IMR-90 (cell line): ENCODE measurements at places on chromosomes 11 and 22. TPM values are rescaled to one million over a fixed set of nuclear protein-coding genes. Genes with fewer than 3 reads are reported as not detected.

The TUBA8 gene
- 1.4 and 1.9 TPM in 2 replicates for total RNA-seq

The RFPL1 gene
- total RNA-seq, result not detected in 2 replicates

The TRIM49D1 gene
- not detected in 2 replicates for total RNA-seq

The MUC6 gene
- total RNA-seq, result not detected in 2 replicates

The OR52E6 gene
- total RNA-seq, result not detected in 2 replicates

The ZFTA gene
- total RNA-seq, result 5.4 and 7.2 TPM in 2 replicates

The OR4D5 gene
- total RNA-seq, result not detected in 2 replicates

The OOSP4A gene
- not detected in 2 replicates for total RNA-seq

GRCh38 chr22:29610780-29611179, 7.3 kb downstream of the NF2 start:
- no peak for DNase-seq

DNA sequence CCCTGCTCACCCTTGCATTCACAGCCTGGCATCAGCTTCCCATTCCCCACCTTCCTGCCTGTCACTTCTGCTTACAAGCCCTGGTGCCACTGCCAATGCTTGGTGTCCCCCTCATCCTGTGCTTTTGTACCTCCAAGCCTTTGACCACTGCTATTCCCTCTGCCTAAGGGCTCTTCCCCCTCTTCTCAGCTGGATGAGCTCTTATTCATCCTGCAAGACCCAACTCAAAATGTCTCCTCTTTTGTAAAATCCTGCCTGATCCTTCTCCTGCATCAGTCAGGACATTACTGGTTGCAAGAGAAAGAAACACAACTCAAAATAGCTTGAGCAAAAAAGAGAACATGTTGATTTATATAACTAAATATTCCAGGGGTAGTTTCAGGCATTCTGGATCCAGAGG, 66.9 kb upstream of the TCF20 start:
- DNase-seq, result no peak

DNA sequence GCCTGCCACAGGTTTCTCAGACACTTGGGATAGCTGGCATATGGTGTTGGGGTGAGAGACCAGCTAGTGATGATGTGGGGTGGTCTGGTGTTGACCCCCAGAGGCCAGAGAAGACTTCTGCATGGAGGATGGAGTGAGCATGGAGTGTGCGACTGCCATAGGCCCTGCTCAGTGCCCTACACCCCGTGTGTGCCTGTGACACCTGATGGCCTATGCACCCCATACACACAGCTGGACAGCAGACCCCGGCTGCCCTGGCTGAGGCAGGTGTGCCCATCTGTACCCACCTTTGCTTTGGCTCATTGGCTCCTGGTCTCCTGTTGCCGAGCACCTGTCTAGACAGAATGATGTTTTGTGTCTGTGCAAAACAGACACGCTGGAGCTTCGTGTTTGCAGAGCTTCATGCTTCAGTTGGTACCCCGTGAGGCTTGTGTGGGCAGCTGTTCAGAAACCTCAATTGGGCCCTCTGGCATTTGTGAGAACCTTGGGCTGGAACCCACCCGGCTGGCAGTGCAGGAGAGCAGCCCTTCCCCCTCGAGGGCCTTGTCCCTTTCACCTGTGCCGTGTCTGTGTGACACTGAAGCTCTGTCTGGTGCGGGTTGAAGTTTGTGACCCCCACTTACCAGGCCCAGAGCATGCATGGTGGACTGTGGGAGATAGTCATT, 27.6 kb downstream of the BCR start:
- DNase-seq, result no peak

DNA sequence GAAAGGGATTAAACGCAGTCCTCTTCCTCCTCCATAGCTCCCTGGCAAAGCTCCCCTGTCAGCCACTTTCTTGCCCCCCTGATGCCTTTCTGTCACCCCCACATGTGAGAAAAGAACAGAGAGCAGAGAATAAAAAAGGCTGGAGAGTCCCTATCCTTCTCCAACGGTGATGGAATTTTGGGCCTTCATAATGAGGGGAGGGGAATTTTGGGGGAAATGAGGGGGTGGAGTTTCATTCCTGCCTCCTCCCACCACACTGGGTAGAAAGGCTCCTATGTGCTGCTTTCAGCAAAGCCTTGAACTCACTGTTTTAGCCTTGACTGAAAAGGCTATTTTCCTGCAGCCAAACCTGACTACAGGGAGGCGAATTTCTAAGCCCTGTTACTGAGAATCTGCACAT, 59.3 kb downstream of the C11orf58 start:
- no peak for DNase-seq

DNA sequence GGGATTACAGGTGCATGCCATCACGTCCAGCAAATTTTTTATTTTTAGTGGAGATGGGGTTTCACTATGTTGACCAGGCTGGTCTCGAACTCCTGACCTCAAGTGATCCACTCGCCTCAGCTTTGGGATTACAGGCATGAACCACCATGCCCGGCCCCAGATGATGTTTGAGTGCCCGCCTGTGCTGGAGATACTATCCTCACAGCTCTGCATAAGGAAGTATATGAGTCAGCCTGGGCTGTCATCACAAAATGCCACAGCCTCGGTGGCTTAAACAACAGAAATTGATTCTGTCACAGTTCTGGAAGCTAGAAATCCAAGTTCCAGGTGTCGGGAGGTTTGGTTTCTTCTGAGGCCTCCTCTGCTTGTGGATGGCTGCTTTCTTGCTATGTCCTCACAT, 119.3 kb downstream of the OSBP2 start:
- no peak for DNase-seq

- DNase-seq, result no peak
These were observed 908 bp downstream of the PPME1 start for GRCh38 chr11:74171997-74172396.

DNA sequence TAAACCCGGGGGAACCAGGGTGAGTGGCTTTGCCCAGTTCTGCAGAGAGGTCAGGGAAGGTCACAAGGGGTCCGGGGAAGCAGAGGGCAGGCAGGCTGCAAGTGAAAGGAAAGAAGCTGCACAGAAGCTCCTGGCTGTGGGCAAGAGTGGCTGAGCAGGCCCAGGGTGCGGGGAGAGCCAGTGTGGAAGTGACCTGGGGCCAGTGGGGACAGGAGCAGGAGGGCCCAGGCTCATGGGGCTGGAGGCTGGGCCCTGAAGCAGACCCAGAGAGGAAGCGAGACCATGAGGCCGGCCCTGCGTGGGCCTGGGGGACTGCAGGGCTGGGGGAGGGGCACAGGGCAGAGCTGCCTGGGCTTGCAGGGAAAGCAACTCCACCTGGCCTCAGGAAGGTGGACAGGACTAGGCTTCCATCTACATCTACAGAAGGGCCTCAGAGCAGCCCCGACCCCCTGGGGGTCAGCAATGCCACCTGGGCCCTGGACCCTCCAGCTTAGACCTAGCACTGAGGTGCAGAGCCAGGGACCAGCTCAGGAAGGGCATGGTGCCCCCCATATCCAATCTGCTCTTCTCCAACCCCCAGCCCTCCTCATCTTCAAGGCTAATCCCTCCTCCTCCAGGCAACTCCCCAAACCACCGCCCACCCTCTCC, 11.6 kb downstream of the IGF2 start:
- no peak for DNase-seq

GRCh38 chr11:94675239-94675638, 92.9 kb upstream of the AMOTL1 start:
- no peak for DNase-seq

GRCh38 chr11:115263799-115264656, 240.2 kb downstream of the CADM1 start:
- no peak for DNase-seq

DNA sequence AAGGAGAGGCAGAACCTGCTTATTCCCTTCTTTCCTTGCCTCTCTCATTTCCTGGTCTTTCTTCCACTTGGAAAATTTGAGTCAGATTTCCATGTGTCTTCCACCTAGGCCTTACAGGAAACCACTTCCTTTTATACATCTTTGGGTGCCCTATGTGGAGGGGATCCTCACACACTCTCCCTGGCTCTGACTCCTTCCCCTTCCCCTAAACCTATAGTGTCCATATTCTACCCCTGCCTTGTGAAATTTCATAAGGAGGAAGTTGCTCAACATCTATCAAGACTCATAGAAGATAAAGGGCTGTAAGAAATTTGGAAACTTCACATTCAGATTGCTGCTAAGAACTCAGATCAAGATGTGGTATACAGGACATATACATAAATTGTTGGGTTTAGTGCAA, 20.4 kb downstream of the TUG1 start:
- no peak for DNase-seq

GRCh38 chr22:48277868-48278581, 1515.6 kb downstream of the TBC1D22A start:
- no peak for DNase-seq

DNA sequence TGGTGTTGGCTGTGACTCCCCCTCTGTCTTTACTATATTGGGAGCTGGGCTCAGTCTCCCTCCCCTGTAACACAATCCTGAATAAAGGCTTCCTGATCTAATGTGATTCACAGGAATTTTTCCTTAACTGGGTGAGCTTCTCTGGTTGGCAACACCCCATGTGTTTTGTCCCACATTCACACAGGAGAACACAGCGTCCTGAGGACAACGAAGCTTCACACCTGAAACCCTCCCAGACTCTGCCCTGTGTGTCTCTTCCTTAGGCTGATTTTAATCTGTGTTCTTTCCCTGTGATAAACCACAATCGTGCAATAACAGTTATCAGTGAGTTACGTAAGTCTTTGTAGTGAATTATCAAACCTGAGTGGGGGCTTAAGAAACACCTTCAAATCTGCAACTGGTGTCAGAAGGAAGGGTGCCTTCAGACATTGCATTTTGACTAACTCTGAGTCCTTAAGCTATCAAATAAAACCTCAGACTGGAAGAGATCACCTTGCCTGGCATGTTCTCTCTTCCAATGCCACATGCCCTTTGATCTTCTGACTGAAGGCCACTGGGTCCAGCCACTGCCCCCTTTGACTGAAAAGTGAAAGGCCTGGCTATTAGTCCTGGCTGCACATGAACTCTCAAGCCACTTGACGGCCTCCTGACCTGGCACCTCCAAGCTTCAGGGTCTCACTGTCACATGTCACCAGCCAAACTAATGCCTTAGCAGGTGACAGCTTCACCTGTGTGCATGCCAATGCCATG, 17.3 kb downstream of the APOL3 start:
- DNase-seq, result no peak

GRCh38 chr11:121029153-121029552, 5.3 kb downstream of the TBCEL start:
- DNase-seq, result no peak

DNA sequence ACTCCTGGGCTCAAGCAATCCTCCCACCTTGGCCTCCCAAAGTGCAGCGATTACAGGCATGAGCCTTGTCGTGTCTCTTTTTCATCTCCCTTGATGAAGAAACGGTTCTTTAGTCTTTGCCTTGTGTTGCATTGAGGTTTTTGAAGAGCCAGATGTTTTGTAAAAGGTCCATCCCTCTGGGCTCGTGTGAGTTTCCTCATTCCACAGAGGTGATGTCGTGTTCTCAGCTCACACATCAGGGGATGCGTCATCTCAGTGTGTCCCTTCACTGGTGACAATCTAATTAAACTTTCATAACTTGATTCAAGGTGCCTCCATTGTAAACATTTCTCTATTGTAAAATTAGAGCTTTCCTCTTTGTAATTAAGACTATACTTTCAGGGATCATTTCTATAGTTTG, 29.7 kb upstream of the TEF start:
- DNase-seq, result peak; percentile 55

- no peak for DNase-seq
These were observed 230.8 kb downstream of the ADAMTS15 start for GRCh38 chr11:130679247-130679646.

DNA sequence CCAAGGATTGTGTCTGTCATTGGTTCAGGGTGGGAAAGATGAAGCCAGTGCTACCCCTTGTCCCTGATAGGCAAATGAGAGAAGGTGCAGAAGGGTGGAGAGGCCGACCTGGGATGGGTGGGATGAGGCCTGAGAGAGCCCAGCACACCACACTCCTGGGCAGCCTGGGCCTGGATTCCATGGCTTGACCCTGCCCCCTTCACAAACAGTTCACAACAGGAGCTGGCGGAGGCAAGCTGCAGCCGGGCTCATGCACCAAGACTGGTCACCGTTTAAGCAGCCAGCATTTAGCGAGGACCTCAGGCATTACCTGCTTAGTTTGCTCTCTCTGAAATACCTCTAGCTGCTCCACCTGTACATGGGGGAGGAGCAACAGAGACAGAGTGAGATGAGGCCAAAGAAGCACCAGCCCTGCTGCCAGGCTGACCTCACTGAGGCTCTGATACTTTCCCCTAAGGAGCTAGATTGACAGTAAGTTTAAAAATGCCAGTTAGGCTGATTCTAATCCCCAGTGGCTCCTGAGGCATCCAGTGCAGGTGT, 13.5 kb downstream of the IL18BP start:
- no peak for DNase-seq

DNA sequence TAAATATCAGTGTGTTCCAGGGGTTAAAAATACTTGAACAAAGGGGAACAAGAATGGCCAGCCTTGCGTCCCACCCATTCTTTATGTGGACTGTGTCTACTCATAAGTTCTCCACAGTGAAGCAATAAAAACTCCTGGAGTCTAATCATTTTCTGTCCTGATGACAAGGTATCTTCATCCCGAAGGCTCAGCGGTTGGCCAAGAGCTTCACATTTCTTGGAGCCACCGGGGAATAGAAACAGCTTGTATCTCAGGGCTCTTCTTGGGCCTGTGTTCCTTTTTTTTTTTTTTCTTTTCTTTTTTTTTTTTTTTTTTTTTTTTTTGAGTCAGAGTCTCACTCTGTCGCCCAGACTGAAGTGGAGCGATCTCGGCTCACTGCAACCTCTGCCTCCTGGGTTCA, 36.8 kb upstream of the ADORA2A start:
- no peak for DNase-seq
